Activated CD4-positive, alpha-beta T cell treated with anti-CD3 and anti-CD28 coated beads, Interleukin-2, amount 10 ng/mL, durations not matched to agents 24 days and 14 days (primary cell): ENCODE measurements at places on chromosomes 3 and 15. TPM values are rescaled to one million over a fixed set of nuclear protein-coding genes. Genes with fewer than 3 reads are reported as not detected.

The RTP4 gene
- total RNA-seq: 3.0 and 3.4 TPM in 2 replicates

The SPSB4 gene
- total RNA-seq: 0.07 TPM in 1 of 2 replicates, not detected in the other

The DTX3L gene
- 39.8 and 43.7 TPM in 2 replicates for total RNA-seq

The GOLGA8G gene
- total RNA-seq: not detected in 2 replicates

The GHRL gene
- 0.43 and 1.3 TPM in 2 replicates for total RNA-seq

The RYR3 gene
- not detected in 2 replicates for total RNA-seq

The LRRC49 gene
- total RNA-seq: not detected in 2 replicates

GRCh38 chr3:8070011-8070410 lies 431.6 kb upstream of the LMCD1 start:
- DNase-seq: no peak

DNA sequence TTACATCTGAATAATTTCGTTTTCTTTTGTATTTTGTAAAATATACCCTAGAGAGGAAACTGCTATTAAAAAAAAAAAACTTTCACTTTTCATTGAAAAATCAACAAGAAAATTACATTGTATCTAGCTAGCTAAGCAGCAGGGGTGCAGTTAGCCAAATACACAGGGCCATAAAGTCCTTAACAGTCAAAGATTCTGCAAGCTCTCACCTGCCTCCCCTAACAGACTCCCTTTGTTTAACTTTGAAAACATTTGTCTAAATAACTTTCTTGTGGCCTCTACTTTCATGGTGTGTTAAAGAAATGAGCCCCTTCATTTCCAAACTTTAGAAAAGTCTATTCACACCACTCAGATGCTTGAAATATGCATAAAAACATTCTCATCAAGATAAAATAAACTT lies 23.3 kb downstream of the CBLB start:
- DNase-seq: no peak

- no peak for DNase-seq
These were observed 284.1 kb downstream of the ZBBX start for GRCh38 chr3:167095976-167096375.

GRCh38 chr15:68114356-68114755 lies 60.2 kb downstream of the PIAS1 start:
- DNase-seq: no peak

DNA sequence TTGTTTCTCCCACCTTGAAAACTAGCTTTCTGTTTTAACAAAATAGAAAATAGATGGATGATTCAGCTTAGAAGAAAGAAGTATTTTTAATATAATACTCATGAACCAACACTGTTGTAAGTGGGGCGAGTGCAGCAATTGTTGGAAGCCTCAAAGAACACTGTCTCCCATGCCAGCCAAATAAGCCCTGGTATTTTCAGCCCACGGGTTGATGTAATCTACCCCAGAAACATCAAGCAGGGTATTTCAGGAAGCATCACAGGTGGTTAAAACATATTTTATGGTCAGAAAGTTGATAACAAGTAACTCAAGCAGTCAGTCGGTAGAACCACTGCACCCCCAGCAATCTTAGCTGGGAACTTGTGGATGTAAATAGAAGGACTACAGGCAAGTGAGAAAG lies 115.9 kb downstream of the SV2B start:
- no peak for DNase-seq

DNA sequence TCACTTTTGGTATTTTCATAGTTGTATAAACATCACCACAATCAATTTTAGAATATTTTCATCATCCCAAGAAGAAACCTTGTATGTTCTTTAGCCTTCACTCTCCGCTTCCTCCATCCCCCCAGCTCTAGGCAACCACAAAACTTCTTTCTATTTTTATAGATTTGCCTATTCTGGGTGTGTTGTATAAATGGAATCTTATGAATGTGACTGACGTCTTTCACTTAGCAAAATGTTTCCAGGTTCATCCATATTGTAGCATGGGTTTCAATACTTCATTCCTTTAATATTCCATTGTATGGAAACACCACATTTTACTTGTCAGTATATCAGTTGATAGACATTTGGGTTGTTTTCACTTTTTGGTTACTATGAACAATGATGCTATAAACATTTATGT lies 335.8 kb upstream of the GOLIM4 start:
- no peak for DNase-seq

DNA sequence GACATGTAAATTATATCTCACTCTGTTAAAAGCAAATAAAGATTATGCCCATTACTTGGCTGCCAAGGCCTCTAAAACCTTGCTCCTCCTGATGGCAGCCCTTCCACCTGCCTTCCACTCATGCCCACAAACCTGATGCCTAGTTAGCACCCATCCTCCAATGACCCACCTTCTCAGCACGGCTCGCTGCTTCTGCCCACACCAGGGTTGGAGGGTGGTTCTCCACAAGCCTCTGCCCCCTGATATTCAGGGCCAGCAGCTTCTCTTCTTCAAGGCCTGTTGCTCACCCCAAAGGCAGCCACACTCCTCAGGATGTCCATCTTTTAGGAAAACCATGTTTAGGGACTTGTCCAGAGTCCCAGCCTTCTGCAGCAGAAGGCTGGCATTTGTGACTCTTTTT lies 263.4 kb upstream of the TLE3 start:
- DNase-seq: no peak

- no peak for DNase-seq
These were observed 129.1 kb downstream of the NTRK3 start for GRCh38 chr15:88127432-88127790.

DNA sequence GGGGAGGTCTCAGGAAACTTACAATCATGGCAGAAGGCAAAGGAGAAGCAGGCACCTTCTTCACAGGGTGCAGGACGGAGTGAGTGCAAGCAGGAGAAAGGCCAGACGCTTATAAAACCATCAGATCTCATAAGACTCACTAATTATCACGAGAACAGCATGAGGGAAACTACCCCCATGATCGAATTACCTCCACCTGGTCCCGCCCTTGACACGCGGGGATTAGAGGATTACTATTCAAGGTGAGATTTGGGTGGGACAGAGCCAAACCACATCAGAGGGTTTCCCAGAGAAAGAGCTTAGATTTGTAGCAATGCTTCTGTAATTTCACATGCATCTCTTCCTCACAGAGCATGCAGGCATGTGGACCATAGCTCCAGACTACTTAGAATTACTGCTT lies 615.7 kb upstream of the UBE2E2 start:
- no peak for DNase-seq

DNA sequence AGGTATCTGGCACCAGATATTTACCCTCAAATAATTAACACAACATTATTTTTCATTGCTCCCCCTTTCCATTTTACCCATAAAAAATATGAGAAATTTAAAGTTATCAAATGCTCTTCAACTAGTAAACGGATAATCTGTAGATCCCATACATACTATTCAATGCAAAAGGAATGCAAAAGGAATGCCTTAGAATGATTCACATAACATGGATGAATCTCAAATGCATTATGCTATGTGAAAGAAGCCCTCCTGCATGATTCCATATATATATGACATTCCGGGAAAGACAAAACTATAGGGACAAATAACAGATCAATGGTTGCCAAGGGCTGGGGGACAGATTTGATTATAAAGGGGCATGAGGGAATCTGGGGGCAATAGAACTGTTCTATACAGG lies 195.7 kb downstream of the STT3B start:
- no peak for DNase-seq

- no peak for DNase-seq
These were observed 3.0 kb downstream of the MFGE8 start for GRCh38 chr15:88909956-88910831.

DNA sequence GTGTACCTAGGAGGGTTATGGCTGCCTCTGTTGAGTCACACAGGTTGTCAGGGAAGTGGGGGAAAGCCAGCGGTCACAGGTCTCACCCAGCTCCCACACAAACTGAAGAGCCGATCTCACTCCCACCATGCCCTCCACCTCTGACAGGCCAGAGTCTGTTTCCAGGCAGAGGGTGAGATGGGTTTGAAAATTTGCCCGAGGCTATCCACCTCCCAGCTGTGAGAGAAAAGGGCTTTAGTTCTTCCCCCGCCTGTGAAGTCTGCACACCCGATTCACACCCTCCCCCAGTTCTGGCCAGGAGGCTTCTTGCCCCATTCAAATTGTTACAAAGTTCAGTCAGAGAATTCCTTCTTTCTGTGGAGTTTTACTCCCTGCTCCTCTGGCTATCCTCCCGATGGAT lies 446.9 kb downstream of the EDEM1 start:
- no peak for DNase-seq

DNA sequence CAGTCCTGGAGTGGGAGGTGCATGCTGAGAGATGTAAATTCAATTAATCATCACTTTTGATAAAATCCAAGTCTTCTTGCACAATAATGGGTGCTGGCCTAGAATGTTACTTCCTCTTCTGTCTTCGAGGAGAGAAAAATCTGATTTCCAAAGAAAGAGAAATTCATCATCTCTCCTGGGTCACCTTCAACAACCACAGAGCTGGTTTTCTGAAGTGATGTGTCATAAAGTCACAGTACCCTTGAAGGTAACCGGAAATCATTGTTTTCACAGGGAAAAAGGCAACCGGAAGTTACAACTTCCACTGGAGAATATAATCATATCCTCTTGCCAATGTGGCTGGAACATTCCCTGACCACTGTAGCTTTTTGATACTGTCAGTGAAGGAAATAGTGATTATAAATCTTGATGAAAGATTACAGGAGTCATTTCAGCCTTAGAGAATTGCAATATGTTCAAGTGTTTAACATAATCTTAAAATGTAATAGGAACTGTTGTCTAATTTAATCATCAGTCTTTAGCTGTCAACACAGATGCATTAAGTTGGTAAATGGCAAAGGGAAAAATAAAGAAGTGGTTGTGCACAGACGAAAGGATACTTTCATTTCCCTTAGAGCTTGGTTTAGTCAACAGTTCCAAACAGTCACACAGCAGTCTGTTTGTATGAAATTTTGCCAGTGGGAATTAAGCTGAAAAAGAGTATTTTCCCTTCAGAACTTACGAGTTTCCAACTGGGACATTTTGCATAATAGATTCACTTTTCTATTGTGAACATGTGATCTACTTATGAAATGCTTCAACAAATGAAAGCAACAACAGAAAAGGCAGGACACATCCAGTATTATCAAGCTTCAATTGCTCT lies 106.5 kb upstream of the SLC4A7 start:
- peak; percentile 65 for DNase-seq

DNA sequence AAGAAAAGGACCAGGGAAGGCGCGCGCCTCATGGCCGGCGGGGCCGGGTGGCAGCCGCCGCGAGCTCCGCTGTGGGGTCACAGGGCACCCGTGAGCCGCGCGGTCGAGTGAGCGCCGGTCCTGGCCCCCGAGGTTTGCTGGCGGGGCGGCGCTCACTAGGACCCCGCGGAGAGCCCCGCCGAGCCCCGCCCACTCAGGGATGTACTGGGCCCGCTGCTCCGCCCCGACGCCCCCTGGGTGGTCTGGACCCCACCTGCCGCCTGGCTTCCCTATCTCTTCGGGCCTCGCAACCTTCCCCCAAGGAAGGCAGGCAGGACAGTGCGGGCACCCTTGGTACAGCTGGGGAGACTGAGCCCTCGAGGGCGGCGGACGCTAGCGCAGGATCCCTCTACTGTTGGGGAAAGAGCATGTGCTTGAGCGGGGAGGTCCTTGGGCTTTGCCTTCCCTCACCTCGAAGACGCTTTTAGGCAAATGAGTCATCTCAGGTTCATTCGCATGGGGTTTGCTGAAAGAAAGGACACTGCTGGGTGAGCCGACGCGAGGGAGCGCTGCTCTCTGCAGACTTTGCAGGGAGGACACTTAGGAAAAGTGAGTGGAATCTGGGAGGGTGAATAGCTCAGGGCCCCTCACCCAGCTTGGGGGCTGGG lies at the start of gene CHRNB4:
CHRNB4 (minus strand) TSS at position 109 of the 647 bp plus-strand sequence; CDS start at position 32, 77 bp downstream.
- DNase-seq: peak; percentile 66

GRCh38 chr15:56148064-56148463 lies 95.6 kb downstream of the RFX7 start:
- no peak for DNase-seq

GRCh38 chr15:88872706-88873105 lies 22.6 kb downstream of the HAPLN3 start:
- DNase-seq: no peak

GRCh38 chr15:68440136-68440535 lies 8.2 kb upstream of the ITGA11 start:
- DNase-seq: no peak

- no peak for DNase-seq
These were observed 18.0 kb downstream of the ZDHHC3 start for GRCh38 chr3:44957986-44958385.

DNA sequence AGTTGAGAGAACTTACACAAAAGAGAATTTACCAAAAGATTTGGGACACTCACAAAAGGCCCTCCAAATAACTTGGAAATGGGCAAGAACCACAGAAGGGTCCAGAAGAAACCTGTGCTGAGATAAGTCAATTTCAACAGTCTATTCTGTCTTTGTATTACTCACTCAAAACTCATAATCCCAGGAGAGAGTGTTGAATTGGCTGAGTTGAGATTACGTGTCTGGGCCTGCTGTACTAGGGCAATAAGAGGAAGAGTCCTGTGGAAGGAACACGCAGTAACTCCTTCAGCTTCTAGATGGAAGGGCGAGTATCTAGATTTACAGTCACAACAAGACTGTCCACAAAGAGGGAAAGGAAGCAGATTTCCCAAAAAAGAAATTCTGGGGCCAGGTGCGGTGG lies 42.5 kb upstream of the DYNC1LI1 start:
- no peak for DNase-seq
